Stimulated activated CD8-positive, alpha-beta memory T cell treated with anti-CD3 and anti-CD28 coated beads, Interleukin-7, amount 100 ng/mL, for 1 hour (primary cell): ENCODE measurements at places on chromosomes 7 and 10.

DNA sequence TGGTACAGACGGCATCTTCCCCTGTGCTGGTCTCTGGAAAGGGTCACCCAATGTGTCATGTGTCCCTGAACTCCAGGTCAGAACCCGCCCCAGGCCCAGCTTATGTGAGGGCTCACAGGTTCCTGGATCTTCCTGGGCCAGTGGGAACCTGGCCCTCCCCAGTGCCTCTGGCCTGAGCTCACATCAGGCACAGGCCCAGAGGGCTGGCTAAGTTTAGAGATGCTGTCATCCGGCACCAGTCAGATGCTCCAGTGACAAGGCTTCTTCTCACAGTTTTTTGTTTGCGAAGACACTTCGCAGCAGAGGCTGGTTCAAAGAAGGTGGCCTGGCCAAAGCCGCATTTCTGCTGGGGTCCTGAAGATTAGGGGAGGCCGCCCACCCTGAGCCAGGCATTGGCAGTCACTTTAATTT is 11.8 kb downstream of the CAMK2B start:
- no peak for DNase-seq

DNA sequence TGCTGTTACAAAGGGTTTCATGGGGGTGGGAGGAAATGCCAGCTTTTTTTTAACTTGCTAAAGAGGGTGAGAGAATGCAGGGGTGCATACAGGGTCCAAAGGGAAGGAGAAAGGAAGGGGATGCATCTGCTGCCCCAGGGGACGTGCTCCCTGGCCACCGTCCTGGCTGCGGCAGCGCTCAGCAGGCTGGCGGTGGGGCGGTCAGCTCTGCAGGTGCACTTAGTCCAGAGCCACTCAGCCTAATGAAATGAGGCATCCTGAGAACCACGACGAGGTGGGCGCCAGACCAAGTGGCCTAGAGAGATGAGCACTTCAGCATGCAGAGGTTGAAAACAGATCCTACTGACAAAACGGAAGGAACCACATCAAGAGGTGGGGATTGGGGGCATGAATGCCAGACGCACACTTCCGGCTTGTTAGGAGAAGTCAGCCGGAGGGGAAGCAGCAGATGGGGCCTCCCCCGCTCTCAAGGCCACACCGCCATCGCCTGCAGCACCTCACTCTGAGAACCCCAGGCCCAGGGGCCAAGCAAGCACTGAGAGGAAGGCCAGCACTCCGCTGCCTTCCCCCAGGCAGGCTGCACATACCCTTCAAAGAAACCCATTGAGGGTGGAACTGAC is 94.5 kb downstream of the MAD1L1 start:
- DNase-seq = peak; percentile 17

GRCh38 chr10:124824507-124824906 is 22.9 kb downstream of the ABRAXAS2 start:
- DNase-seq = no peak

- no peak for DNase-seq
These were observed 45.1 kb downstream of the RELN start for GRCh38 chr7:103944230-103944900.

DNA sequence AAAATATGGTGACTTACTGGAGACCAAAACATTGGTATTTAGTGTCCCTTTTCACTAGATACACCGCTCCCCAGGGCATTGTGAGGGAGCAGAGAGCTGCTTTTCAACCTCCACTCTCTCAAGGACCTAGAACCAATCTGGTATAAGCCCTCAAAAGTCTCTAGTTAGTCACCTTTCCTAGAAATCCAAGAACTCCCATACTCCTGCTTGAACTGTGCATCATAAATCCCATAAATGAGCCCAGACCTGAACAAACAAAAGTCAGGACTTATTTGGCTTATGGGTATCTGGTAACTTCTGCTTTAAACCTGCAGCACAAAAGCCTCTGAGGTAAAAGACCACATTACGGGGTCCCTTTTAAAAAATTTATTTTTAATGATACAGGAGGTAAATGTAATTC is 603.1 kb upstream of the LRRTM3 start:
- DNase-seq = no peak

GRCh38 chr7:117036053-117036669 is 82.9 kb downstream of the ST7 start:
- no peak for DNase-seq

GRCh38 chr7:69282946-69283345 is 315.3 kb upstream of the AUTS2 start:
- DNase-seq = no peak

- no peak for DNase-seq
These were observed 10.9 kb downstream of the CALML5 start for GRCh38 chr10:5488272-5489161.

- DNase-seq = no peak
These were observed 179.8 kb downstream of the EBF3 start for GRCh38 chr10:129784291-129784690.

DNA sequence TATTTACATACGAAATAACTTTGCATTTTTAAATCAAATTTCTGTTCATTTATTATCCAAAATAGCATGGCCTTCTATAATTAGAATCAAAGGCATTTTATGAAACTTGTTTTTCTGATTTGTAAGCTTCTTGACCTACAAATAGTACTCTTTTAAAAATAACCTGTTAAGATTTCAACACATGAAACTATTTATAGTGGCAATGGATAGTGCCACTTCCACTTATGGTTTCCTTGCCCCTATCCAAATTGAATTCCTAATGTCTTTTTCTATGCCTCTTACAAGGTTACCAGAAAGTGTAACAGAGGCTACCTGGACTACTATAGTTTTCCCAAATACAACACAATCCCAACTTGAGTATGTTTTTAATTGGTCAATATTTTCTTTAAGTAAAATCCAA is 263.5 kb downstream of the SEMA3D start:
- no peak for DNase-seq

DNA sequence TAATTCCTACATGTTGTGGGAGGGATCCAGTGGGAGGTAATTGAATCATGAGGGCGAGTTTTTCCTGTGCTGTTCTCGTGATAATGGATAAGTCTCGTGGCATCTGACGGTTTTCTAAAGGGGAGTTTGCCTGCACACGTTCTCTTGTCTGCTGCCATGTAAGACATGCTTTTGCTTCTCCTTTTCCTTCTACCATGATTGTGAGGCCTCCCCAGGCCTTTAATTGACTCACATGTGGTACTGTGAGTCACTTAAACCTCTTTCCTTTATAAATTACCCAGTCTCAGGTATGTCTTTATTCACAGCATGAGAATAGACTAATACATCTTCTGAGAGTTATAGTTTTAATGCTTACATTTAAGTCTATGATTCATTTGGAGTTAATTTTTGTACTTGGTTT is 22.6 kb upstream of the CPN1 start:
- no peak for DNase-seq

- DNase-seq = no peak
These were observed 669.8 kb upstream of the ANKRD30A start for GRCh38 chr10:36455526-36456133.

- no peak for DNase-seq
These were observed 711 bp downstream of the KIF20B start for GRCh38 chr10:89702121-89702480.

- no peak for DNase-seq
These were observed 546.1 kb upstream of the FOXK1 start for GRCh38 chr7:4136036-4136435.

- no peak for DNase-seq
These were observed 2.1 kb upstream of the COX19 start for GRCh38 chr7:977326-978048.

DNA sequence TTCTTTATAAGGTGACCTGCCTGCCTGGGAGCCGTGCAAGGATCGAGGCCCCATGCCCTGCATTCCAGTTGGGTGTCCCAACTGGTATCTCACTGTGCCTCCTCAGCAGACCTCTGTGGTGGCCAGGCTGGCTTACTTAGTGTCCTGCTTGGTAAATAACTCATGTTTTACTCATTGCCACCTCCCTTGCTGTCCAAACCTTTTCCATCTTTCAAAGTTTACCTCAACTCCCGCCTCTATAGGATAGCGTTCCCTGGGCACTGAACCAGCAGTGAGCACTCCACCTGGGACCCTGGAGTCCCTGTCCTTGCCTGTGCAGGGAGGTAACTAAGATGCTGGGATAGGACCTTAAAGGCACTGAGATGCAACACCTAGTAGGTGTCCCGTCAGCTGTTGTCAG is 33.6 kb downstream of the SLC18A2 start:
- DNase-seq = no peak
